ENCODE measurements at places on chromosomes 4 and X.

GRCh38 chrX:140050906-140051305 is 85.6 kb upstream of the CXorf66 start:
- no peak for DNase-seq

DNA sequence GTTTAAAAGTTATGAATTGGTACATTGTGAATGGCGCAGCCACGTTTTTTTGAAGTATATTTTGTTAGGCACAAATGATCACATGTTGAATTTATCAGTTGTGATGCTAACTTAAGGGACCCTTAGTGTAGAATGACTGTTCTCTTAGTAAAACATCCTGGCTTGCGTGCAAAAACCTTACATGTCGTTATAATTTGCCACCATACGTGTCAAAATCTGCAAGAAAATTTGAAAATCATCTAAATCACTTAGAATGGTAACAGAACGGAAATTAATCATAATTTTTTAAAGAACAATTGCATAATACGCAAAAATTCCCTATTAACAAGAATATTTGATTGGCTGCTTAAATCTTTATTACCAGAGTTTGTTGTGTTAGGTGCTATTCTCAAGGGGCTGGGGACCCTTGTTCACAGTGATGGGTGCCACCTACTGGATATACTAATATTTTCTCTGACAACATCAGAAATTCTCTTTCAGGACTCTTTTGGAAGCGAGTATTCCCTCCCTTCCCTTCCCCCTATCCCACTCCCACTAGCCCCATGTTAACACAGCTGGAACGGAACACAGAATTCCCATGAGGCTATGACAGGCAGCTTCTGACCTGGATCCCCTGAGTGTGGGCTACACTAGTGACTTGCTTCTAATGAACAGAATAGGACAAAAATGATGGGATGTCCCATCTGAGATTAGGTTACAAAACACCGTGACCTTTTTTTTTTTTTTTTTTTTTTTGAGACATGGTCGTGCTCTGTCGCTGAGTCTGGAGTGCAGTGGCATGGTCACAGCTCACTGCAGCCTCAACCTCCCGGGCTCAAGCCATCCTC is 71.8 kb downstream of the SUPT20HL2 start:
- no peak for DNase-seq

DNA sequence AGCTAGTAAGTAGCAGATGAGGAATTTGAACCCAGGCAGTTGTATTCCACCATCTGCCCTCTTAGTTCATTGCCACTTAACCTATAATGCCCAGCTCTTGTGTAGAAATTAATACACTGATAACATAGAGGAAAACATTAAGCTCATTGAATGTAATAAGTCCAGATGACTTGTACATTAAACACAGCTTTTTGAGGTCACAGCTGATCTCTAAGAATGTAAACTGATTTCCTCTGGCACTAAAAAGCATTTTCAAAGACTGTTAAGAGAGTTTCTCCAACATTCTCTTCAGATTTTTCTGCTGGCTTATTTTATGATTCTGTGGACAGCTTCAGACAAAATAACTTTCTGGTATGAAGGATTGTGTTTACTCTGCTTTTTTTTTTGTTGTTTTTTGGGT is 42.7 kb downstream of the HPRT1 start:
- no peak for DNase-seq

DNA sequence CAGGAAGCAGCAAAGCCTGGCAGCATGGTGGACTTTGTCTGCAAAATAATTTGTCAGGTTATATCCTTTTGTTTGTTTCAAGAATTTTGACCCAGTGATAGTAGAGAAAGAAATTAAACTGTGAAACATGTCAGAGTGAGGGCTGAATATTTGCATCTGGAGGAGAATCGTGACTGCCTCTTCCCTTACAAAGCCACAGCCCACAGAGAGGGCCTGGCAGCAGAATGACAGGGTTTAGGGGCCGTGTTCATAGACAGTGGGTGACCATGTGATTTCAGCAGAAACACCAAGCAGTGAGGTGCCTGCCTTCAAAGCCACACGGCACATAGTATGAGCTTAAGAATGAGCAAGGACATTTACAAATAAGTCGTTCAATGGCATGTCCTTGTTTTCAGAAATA is 24.4 kb upstream of the PLAC8 start:
- DNase-seq = no peak

DNA sequence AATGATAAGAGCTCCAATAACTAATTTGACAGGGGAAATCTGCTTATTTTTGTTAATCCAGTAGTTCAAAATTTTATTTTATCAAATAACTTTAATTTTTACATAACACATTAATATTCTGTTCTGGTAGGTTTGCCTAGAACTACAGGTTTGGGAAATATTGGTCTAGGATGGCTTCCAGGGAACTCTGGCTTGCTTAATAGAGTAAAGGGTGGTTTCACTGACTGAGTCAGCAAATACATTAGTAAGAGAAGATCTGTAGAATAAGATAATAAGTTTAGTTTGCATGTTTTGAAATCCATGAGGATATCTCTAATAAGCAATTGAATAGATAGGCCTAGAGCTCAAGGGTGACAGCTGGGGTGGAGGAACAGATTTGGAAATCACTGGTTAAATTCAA is 500.7 kb downstream of the ZNF674 start:
- no peak for DNase-seq

DNA sequence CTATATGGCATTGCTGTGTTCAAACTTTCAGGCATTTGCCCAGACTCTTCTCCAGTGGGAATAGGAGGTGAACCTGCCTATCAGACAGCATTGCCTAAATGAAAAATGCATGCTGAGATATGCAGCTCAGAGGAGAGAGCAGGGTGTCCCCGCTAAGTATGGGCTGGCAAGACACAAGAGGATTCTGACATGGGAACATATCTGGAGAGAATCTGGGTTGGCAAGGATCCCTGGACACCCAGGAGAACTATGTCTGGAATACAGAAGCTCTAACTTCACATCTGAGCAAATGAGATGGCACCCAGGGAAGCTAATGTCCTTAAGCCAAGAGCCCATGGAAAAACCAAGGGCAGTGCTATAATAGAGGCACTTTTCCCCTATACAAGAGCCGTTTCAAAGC is 18.4 kb downstream of the PPARGC1A start:
- no peak for DNase-seq

GRCh38 chrX:16212436-16212835 is 45.2 kb downstream of the MAGEB17 start:
- no peak for DNase-seq

GRCh38 chr4:161393602-161394001 is 770.2 kb downstream of the FSTL5 start:
- DNase-seq = no peak

DNA sequence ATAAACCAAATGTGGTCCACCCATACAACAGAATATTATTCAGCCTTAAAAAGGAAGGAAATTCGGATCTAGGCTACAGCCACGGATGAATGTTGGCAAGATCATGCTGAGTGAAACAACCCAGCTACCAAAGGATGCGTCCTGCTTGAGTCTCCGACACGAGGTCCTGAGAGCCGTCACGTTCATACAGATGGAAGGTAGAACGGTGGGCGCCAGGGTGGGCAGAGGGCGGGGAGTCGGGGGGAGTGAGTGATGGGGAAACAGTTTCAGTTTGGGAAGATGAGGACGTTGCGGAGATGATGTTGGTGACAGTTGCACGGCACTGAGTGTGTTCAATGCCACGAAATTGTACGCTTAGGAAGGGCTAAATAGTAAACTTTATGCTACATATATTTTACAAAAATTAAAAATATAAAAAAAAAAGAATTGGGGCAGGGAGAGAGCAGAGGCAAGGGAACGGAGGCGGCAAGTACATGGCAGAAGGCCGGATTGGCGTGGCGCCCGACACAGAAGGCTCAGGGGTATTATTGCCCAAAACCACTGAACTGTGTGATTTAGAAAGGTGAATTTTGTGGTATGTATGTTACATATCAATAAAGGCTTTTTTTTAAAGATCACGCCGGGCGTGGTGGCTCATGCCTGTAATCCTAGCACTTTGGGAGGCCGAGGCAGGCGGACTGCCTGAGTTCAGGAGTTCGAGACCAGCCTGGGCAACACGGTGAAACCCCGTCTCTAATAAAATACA is 14.8 kb upstream of the MXD4 start:
- no peak for DNase-seq

DNA sequence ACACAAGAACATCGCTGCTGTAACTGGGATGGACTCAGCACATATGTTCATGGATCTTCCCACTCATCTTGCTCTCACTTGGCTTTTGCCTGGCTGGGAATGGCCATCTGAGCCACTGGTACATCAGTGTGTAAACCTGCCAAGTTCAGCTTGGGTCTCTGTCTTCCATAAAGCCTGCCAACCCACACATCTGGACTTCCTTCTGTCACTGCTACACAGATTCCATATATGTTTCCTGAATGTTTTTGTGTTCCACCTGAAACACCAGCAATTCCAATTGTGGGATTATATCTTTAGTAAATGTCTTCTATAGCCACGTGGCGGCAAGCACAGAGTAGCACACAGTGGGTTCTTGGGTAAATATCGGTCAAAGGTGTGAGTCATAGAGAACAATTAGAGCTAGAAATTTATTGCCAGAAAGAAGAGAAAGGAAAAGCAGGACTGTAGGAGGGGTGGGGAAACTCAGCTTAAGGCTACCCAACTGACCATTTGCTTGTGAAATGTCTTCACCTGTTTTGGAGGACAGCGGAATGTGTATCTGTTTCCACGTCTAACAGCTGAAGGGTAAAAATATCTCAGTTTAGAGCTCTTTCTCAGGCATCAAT is 125.9 kb downstream of the MFAP3L start:
- DNase-seq = no peak

DNA sequence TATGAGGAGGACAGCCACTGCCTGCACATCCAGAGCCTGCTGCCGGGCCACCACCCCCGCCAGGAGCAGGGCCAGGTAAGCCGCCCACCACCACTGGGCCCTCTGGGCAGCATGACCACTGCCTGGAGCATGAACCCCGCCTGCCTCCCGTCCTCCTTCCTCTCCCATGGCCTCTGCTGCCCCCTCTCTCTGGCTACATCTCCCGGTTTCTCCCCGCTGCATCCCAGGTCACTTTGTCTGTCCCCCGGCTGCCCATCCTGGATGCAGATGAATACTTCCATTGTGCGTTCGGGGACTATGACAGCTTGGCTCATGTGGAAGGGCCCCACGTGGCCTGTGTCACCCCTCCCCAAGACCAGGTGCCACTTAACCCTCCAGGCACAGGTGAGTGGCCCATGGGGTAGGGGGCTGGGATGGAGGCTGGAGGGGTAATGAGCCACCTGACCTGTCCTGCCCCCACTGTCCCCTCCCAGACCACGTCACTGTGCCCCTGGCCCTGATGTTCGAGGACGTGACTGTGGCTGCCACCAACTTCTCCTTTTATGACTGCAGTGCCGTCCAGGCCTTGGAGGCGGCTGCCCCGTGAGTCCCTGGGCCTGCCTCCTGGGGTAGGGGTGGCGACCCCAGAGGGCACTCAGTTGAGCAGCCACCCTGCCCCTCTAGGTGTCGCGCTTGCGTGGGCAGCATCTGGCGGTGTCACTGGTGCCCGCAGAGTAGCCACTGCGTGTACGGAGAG is 6.0 kb downstream of the PLXNB3 start:
- no peak for DNase-seq

GRCh38 chr4:169199184-169199583 is 71.6 kb downstream of the SH3RF1 start:
- no peak for DNase-seq

DNA sequence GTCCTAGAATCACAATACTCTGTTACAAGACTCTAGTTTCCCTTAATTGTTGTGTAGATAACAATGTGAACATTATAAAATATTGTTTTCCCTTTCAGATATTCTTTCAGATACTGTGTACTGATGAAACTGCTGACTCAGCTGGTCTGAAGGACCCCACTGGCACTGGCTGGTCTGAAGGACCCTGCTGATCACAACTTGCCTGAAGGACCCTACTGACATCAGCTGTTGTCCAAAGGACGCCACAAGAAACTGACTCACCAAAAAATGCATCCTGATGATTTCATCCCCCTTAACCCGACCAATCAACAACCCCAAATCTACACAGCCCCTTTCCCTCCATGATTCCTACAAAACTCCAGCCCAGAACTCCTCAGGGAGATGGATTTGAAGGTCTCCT is 258.8 kb upstream of the GNPDA2 start:
- DNase-seq = no peak

- no peak for DNase-seq
These were observed 55.1 kb downstream of the ZNF330 start for GRCh38 chr4:141275834-141276233.

GRCh38 chr4:8209181-8209874 is 10.2 kb downstream of the SH3TC1 start:
- no peak for DNase-seq

GRCh38 chrX:65196758-65197360 is 220.6 kb upstream of the ZC4H2 start:
- no peak for DNase-seq

- no peak for DNase-seq
These were observed 4.6 kb downstream of the SUV39H1 start for GRCh38 chrX:48700951-48701653.

GRCh38 chr4:165715989-165716388 is 157.0 kb upstream of the TLL1 start:
- no peak for DNase-seq

Data from activated T-cell treated with anti-CD3 and anti-CD28 coated beads for 1 hour (primary cell).